ENCODE measurements at places on chromosomes 2 and 18.

GRCh38 chr2:40653829-40654228, 201.9 kb upstream of the SLC8A1 start:
- no peak for DNase-seq

GRCh38 chr2:223868005-223868404, 30.6 kb upstream of the AP1S3 start:
- no peak for DNase-seq

DNA sequence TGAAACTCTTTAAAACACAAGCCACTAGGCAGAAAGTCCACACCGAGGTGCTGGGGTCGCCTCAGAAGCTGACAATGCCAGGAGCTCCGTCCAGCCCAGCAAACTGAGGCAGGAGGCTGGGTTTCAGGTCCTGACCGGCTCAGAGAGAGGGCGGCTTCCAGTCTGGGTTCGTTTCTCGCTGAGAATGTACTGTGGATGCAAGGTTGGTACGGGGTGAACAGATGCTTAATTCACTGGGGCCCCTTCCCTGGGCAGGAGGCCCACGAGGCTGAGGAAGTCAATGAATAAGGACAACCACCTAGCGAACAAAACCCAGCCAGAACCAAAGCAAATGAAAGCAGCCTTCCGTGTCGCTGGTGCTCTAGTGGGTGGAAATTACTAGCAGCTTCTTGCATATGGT, 142.0 kb downstream of the RTP5 start:
- no peak for DNase-seq

- DNase-seq = no peak
Measured at GRCh38 chr18:3867864-3868311, 417.9 kb downstream of the TGIF1 start.

GRCh38 chr2:78408795-78409118, 616.7 kb upstream of the REG3G start:
- DNase-seq = no peak

- DNase-seq = no peak
Measured at GRCh38 chr2:119552902-119553301, 8.7 kb downstream of the CFAP221 start.

DNA sequence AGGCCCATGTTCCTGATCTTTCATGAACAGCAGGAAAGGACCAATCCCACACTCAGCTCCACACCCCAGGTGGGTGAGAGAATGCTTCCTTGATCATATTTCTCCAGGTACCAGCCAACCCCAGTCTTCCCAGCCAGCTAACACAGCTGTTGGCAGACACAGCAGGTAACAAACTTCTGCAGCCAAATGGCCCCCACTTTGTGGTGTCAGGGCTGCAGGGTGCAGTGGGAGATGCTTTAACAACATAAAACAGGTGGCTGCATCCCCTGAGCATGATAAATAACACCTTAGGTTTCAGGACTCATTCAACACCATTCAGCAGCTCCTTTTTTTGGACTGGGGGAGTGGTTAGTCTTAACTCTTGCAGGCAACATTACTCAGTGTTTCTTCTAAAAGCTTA, 76.7 kb upstream of the ACAA2 start:
- DNase-seq = no peak

DNA sequence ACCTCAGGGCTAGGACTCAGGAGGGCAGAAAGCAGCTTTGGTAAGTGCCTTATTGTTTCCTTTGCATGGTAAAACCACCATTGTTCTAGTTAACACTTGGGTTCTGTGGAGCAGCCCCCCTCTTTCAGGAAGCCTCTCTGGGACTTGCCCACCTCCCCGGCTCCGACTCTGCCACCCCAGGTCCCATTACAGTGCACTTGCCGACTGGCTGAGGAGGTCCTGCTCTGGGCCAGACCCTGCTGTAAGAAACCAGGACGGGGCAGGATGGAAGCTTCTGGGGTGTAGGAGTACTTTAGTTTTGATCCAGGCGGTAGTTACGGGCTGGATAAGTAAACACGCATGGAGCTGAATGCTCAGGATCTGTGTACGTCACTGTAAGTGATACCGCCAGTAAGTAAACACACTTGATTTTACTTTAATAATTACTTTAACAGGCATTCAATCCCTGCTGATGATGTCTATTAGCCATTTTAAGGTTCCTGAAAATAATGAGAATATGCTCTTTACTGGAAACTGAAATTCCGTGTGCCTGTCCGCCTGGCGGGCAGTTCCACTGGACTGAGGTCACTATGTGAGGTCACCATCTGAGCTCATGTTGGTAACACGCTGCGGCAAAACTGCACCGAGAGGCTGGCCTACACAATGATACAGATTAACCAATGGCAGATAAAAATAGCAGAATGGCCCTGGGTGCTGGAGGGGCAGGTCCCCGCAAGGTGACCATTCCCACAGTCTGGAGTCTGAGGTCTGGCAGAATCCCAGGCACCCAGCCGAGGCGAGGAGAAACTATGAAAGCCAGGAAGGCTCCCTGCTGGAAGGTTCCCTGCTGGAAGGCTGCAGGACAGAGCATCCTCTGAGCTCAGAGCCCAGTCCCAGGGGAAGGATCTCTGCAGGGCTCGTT, 25.2 kb downstream of the HS1BP3 start:
- DNase-seq = peak; percentile 66

DNA sequence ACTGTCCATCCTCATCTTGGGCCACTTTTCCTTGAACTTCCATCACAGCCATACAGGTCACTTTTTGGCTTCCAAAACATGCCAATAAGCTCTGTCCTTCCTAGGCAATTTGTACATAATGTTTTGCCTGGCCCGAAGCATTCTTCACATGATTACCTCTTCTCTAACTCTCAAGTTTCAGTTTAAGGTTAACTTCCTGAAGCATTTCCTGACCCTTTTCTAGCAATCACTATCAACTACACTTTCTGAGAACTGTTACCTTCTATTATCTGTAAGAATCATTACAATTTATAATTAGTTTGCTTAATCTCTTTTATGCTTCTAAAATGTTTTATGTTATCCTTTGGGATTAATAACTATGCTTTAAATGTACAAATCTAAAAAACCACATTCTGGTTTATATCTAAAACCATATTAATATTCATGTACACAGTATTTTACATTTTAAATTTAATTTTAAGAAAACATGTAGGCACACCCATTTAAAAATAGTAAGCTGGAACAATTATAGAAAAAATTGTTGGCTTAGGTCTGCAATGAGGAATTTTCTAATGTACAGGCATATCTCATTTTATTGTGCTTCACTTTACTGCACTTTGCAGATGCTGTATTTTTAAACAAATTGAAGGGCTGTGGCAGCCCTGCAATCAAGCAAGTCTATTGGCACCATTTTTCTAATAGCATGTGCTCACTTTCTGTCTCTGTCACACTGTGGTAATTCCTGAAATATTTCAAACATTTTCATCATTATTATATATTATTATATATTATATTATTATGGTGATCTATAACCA, 76.4 kb downstream of the C2orf74 start:
- no peak for DNase-seq

DNA sequence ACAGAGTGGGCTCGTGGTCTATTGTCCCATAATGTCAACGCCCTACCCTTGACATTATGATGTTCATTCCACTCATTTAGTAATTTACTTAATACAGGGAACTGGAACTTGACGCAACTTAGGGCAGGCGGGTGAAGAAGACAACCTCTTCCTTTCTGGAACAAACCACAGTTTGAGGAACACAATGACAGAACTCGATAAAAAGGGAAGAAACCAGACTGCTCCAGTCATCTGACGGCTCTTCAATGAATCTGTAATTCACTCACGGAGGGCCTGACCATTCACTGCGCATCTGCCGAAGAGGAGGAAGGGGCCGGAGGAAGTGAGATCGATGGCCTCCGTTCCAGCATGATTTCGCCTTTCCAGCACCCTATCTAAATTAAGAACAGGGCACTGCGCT, 83.2 kb downstream of the BCL2 start:
- DNase-seq = no peak

- DNase-seq = no peak
Measured at GRCh38 chr2:31187166-31187565, 30.1 kb downstream of the CAPN14 start.

DNA sequence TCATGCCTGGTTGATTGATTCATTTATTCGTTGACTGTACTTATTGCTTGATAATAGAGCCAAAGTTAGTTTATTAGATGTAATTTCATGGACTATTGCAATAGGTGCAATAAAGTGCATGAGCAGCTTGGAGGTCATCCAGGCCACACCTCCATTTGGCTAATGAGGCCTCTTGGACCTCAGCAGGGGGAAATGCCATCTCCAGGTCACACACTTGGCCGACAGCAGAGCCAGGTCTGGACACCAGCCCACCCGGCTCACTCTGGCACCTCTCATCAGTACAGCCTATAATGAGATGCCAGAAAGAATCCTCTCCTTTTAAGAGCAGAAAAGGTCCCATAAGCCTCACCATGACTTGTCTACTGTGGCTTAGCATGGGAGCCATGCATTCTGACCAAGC, 71.2 kb upstream of the AFF3 start:
- DNase-seq = no peak

GRCh38 chr2:213068676-213069359, 82.6 kb downstream of the IKZF2 start:
- no peak for DNase-seq

DNA sequence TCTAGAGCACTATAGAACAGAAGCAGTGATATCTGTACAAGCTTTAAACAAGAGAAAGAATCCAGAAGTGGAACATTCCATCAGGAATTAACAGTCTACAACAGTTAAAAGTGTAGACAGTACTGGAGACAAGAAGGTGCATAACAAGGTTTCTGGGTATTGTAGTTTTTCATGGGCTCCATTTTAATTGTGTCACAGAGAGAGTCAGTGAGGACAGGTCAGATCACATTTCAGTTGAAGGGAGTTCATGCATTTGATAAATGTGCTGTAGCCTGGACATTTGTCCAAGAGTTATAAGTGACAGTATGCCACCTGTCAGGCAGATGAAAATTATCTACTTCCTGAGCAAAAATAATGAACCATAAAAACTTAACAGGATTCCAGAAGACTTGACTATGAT, 328.6 kb downstream of the CNTNAP5 start:
- no peak for DNase-seq

DNA sequence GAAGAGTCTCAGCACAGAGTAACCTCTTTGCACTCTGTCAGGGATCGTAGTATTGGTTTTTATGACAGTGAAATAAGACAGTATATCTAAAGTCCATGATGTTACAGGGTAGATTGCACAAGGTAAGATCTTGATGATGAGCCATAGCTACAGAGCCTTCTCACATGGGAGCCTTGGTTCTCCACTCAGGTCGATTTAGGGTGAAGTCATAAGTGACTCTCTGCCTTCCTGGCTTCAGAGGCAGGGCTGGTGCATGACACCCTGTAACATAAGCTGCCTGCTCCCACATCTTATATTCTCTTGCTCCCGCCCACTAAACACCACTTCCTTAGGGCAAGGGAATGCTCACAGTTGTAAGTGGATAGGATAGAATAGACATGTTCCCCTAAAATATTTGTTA, 13.3 kb downstream of the DAPL1 start:
- no peak for DNase-seq

GRCh38 chr2:37149626-37150322, 7.0 kb downstream of the EIF2AK2 start:
- no peak for DNase-seq

DNA sequence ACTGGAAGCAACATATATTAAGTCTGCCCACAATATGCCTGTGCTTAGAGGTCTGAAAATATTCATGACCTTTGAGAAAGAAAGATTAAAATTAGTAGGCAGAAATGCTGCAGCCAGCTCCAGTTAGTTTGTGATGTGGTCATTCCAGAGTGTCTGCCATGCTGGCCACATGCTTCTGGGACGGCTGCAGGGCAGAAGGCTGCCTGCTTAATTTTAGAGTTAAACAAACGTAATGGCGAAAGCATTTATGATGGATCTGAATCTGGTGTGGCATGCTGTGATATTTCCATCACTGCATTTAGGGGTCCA, 95.4 kb downstream of the FHOD3 start:
- no peak for DNase-seq

DNA sequence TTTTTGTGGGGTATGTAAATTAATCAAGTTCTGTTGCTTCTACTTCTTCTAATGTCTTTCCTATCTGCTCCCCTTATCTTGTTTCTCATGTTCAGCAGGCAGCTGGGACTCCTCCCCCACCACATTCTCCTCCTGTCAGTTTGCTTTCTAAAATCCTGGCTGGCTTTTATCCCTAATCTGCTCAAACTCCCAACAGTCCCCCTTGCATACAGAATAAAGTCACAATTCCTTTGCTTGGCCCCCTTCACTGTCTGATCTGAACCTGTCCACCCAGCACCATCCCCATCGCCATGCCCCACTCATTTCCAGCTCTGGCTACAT, 2.2 kb downstream of the CFAP221 start:
- DNase-seq = no peak

DNA sequence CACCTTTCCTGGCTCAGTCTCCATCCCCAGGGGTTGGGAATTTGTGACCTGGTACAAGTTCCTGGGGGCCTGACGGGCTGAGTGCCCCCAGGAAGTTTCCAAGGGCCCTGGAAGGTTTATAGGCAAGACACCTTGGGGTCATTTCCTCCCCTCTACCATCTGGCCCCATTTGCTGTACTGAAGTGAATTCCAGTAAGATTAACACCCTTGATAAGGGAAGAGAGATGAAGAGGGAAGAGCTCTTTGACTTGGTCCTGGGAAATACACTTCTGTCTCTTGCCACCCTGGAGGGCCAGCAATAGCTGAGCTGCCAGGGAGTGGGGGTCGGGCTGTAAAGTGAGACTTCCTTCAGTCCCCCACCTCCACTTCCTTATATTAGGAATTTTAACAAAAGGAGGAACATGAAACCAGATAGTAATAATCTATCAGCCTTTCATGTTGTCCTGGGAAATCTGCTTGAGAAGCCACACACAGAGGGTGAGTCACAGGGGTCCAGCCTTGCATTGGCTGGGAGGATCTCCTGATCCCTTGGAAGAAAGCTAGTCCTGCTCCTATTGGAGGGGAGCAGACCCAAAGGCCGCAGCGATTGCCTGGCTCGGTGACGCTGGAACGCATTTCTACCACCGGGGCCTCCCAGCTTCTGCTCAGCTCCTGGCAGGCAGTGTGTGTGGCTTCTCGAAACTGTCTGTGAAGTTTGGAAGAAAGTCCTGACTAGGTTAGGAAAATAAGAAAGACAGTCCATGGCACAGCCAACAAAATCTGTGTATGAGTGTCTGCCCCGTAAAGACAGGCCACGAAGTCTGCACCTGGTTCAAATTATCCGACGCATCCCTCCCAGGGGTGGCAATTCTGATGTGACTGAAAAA, 87.3 kb downstream of the ACAA2 start:
- no peak for DNase-seq

DNA sequence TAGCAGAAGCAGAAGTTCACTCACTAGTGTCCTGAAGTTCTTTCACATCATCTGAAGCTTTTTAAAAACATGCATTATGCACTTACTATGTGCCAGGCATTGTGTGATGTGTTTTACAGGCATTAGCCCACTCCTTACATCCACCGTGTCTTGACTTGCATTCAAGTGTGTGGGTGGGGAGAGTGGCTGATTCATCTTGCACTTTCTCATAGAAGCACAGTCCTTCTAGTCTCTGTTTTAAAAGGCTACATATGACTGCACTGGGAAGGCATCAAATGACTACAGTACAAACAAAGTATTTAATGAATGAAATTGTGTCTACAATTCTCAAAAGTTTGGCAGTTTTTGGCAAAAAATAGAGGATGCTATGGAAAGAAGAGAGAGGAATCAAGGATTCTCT, 21.6 kb upstream of the DSC3 start:
- no peak for DNase-seq

GRCh38 chr2:241315879-241316631, at the start of gene SEPTIN2:
SEPTIN2 (plus strand) TSS chr2:241315925; CDS start chr2:241324233, 8,308 bp downstream.
- DNase-seq = peak; percentile 63

All from NCI-H774 (cell line).